ENCODE measurements at places on chromosomes 12 and 14.

- DNase-seq: peak; percentile 16
Observed at GRCh38 chr12:49131894-49132461, 783 bp upstream of the TUBA1B start.

DNA sequence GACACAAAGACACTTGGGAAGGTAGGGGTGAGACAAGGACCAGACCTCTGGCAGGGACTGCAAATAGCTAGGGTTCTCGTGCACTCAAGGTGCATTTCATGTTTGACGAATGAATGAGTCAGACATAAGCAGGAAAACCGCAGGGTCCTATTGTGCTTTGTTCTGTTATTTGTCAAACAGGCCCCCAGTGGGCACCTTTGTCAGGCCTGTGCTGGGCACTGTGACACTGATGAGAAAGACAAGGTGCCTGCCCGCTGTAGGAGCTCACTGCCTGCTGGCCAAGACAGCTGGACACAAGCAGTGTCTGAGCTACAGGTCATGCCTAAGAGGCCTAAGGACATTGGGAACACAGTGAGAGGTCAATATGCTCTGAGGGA, 2.3 kb downstream of the OTUB2 start:
- no peak for DNase-seq

- no peak for DNase-seq
Observed at GRCh38 chr12:88896958-88897357, 316.7 kb upstream of the KITLG start.

DNA sequence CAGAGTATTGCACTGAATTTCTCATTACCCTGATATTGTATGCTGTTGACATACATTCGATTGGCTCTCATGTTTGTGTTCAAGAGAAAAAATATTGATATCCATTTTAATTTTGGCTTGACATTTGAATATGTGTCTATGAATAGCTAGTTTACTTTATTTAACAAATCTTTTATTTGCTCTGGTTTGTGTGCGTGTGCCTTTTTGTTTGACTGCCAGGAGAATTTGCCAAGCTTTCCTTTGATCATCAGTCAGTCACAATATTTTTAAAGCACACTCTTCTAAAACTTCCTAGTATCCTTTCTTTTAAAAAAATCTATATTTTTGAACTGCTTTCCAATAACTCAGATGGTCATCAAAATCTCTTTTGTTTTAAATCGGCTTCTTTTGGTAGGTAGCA, 179.3 kb upstream of the FLRT2 start:
- no peak for DNase-seq

DNA sequence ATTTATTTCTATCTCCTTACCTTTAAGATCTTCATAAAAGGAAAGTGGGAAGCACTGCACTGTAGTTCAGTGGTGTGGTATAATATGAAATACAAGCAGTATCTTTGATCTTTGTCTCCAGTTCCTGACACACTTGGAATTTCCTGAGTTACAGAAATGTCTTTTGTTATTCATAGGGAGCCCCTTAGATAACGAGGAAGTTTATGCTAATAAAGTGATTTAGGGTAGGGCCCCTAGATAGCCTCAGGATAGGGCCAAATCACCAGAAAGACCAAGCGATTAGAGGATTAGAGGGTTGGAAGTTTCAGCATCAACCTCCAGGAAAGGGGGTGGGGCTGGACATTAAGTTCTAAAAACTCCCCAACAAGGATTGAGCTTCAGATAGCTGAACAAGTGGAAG, 29.9 kb upstream of the DDHD1 start:
- DNase-seq: no peak
